DMS79 (cell line): ENCODE measurements at places on chromosomes 1 and 21.

DNA sequence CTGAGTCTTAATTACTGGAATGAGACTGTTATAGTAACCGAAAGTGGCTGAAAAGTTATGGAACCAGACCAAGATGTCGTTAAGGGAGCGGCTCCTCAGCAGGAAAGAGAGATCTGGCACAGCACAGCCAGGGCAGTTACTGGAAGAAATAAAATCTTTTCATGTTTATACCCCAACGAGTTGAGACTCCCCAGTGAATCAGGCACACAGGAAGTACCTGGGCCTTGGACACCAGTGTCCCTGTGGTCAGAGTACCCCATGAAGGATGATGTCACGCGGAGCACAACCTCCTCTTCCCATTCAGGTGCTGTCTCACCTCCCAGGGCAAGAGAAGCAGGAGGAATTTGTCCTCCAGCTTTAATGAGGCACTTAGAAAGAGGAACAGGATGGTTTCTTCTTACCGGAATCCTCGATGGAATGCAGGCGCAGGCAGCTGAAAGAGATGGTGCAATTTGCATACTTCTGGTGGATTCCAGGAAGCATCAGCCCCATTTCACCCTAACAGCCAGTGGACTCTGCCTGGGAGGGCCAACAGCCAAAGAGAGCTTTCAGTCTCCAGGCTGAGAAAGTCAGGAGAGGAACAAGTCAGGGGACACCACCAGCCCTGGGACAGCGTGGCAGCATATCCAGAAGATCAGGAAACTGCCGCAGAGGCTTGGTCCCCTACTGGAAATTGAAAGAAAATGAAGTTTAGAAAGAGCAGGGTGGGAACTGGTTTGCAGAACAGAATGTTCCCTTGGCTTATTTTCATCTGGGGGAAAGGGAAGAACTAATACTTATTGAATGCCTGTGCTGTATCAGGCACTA is 35.9 kb upstream of the CTTNBP2NL start:
- DNase-seq: no peak

DNA sequence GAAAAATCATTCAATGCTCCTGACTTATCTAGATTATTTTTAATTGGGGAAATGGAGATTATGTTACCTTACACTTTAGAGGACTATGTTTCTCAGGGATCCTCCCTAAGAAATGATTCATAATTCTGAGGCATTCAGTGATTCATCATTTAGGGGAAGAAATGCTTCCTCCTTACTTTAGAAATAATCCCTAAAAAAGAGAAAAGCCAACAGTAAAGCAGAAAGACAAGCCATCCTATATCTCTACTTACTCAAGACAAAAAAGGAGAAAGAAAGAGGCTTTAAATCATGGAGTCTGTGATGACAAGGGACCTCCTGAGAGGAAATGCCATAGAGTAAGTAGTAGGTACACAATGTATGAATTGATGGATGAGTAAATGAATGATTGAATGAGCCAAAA is 137.0 kb downstream of the BRINP2 start:
- DNase-seq: no peak

DNA sequence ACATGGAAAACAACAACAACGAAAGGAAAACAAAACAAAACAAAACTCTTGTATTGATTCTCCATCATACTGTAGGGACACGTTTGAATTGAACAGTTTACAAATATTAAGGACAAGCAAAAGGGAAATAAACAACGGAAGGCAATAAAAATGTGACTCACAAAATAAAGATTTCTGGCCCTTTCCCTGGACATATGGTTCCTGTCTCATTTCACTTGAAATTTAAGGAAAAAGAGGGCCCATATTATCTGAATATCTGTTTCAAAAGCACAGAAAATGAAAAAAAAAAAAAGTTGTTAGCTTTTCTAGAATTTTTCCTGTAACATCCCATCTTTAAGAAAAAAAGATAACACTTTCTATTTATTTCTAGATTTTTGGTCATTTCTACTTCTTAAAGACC is 3.6 kb upstream of the PKN2 start:
- no peak for DNase-seq

DNA sequence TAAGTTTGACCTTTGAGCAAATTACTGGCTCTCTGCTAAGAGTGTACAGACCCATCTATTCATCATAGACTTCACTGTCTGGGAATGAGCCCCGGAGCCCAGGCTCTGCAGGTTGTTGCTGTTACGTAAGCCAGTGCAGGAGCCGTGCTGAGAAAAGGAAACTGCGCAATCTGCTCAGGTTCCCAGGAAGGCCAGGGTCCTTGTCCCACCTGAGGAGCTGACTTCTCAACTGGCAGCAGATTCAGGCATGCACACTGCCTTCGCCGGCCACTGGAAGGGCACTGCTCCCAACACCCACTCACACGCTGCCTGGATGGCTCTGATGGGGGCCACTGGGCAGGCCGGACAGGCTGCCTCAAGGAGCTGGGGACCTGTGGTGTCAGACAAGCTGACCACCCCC is 19.5 kb downstream of the RCAN1 start:
- DNase-seq: no peak

GRCh38 chr1:207331354-207332313 is 10.2 kb downstream of the CD55 start:
- no peak for DNase-seq

- peak; percentile 14 for DNase-seq
Observed at GRCh38 chr1:58739856-58740466, 40.1 kb upstream of the MYSM1 start.

GRCh38 chr1:92953491-92953890 is 7.8 kb downstream of the DIPK1A start:
- no peak for DNase-seq

DNA sequence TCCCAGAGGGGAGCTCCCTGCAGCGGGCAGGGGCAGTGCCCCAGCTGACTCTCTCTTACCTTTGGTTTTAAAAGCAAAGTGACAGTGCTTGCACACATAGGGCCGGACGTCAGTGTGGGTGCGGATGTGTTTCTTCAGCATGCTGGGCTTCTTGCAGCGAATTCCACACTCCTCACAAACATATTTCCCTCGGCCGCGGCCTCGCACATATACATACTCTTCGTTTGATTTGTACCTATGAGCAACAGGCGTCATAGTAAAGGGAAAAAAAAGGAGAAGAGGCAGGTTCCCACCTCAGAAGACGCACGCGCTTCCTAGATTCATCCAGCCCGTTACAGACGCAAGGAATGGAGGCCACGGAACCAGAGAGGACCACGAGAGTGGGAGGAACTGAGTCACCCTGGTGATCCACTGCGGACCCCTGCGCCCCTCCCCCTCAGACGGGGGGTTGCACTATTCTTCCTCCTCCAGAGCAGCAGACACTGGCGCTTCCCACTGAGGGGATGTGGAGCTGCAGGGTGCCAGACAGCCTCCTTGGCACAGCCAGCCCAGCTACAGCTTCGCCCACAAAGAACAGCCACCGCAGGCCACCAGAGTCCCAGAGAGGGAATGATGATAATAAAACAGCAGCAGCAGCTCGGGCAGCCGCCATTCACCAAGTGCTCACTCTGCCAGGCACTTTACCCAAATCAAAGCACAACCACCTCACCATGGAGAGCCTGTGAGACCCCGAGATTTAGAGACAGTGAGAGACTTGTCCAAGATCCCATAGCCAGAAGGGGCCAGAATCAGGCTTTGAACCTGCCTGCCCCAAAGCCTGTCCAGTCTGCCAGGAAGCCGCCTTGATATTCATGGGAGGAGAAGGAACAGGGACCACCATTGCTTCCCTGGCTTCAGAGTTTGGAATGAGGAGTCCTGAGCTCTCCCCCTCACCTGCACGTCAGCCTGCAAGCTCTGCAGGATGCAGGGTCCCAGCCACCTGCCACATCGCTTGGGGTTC is 40.5 kb upstream of the EDN2 start:
- no peak for DNase-seq

DNA sequence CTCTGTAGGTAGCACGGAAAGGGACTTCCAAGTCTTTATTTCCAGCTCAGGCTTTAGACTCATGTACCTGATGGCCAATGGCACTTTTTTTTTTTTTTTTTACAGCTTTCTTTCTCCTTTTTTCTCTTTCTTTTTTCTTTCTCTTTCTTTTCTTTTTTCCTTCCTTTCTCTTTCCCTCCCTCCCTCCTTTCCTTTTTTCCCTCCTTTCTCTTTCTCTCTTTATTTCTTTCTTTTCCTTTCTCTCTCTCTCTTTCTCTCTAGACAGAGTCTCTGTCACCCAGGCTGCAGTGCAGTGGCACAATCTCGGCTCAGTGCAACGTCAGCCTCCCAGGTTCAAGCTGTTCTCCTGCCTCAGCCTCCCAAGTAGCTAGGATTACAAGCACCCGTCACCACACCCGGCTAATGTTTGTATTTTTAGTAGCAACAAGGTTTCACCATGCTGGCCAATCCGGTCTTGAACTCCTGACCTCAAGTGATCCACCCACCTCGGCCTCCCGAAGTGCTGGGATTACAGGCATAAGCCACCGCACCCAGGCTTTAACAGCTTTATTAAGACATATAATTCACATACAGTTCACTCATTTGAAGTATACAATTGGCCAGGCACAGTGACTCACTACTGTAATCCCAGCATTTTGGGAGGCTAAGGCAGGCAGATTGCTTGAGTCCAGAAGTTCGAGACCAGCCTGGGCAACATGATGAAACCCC is 5.1 kb upstream of the DCAF8 start:
- no peak for DNase-seq

- no peak for DNase-seq
Observed at GRCh38 chr1:202938287-202938925, 11.4 kb upstream of the KLHL12 start.

DNA sequence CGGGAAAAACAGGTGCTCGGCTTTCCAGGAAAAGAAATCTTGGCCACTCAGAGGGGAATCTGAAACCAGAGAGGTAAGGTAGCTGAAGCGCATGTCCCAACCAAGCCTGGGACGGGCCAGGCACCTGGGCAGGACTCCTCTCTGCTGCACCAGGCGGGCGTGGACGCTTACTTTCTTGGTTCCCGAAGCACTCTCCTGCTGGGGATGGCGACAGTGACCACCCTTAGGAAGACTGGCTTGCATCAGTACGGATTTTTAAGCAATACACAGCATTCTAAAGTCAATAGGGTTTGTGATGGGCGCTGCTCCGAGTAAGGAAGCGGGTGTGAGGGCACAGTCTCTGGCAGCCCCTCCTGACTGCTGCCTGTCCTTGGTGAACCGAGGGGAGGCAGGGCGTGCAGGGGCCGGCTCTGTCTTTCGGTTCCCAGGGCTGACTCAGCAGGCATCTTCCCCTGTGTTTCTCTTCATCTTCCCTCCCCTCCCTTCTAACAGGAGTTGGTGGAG is 74.9 kb upstream of the ANGPTL1 start:
- no peak for DNase-seq

GRCh38 chr1:35369922-35370671 is 101.6 kb downstream of the ZMYM4 start:
- no peak for DNase-seq

DNA sequence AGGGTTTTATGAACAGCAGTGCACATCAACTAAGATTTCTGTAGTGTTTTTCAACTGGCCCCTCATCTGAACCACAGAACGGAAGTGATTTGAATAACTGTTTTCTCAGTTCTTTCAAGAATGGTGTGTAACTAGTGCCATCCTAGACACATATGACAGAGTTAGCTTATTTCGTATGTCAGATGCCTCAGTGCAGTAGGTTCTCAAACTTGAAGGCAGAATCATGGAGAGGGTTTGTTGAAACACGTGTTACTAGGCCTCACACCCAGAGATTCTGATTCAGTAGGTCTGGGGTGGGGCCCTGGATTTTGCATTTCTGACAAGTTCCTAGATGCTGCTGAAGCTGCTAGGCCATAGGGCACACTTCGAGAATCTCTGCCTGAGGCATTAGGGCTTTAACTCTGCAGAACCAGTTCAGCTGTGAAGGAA is 49.0 kb downstream of the SCCPDH start:
- DNase-seq: no peak

- DNase-seq: no peak
Observed at GRCh38 chr1:150409504-150410362, 45.8 kb downstream of the RPRD2 start.
